ENCODE measurements at places on chromosomes 3 and 15. TPM values are rescaled to one million over a fixed set of nuclear protein-coding genes. Genes with fewer than 3 reads are reported as not detected.

GRCh38 chr3:52265387-52265786 is 13.1 kb downstream of the WDR82 start:
- H3K36me3 ChIP-seq: peaks cover 94% of the 10 kb centered on the region
- no peak overlapping the region for H3K4me3 ChIP-seq
- H3K27me3 ChIP-seq: no peaks in the 10 kb centered on the region
- no peak for DNase-seq
- H3K27ac ChIP-seq: no peak overlapping the region
- peaks cover 7% of the 10 kb centered on the region for H3K4me1 ChIP-seq

GRCh38 chr3:97971679-97972567 is at the start of gene RIOX2:
Gene RIOX2 (minus strand): TSS chr3:97972431. CDS start chr3:97967593, 4,838 bp downstream.
- peak; percentile 57 for DNase-seq
- peaks cover 10% of the 10 kb centered on the region for H3K4me1 ChIP-seq
- H3K27ac ChIP-seq: no peak within 1 kb of the TSS
- H3K27me3 ChIP-seq: no peaks in the 10 kb centered on the region

GRCh38 chr15:61489571-61489970 is 260.5 kb upstream of the RORA start:
- no peaks in the 10 kb centered on the region for H3K36me3 ChIP-seq
- H3K4me1 ChIP-seq: no peaks in the 10 kb centered on the region
- H3K4me3 ChIP-seq: no peak overlapping the region
- no peaks in the 10 kb centered on the region for H3K27me3 ChIP-seq
- no peak for DNase-seq
- H3K27ac ChIP-seq: no peak overlapping the region

- no peak overlapping the region for H3K4me3 ChIP-seq
- H3K27ac ChIP-seq: no peak overlapping the region
- H3K27me3 ChIP-seq: no peaks in the 10 kb centered on the region
- DNase-seq: peak; percentile 1
- H3K36me3 ChIP-seq: peaks cover 3% of the 10 kb centered on the region
Measured at GRCh38 chr3:122356402-122356801, 26.6 kb downstream of the MIX23 start.

DNA sequence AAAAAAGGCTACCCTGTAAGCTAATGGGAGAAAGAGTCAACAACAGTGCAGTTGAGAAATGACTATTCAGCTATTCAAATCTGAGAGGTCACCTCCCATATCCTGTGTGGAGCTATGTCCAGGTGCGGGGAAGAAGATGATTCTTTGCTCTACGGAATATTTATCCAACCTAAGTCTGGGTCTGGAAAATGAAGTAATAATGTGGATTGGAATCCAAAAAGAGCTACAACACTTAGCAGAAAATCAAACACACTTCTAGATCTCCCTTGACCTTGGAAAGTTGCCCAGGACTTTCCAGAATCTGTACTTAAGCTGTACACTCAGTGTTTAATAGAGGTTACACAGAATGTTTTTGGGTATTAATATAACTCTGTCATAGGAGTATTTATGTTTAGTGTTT is 251.9 kb downstream of the NAALADL2 start:
- no peaks in the 10 kb centered on the region for H3K36me3 ChIP-seq
- peaks cover 5% of the 10 kb centered on the region for H3K4me1 ChIP-seq
- H3K4me3 ChIP-seq: no peak overlapping the region

DNA sequence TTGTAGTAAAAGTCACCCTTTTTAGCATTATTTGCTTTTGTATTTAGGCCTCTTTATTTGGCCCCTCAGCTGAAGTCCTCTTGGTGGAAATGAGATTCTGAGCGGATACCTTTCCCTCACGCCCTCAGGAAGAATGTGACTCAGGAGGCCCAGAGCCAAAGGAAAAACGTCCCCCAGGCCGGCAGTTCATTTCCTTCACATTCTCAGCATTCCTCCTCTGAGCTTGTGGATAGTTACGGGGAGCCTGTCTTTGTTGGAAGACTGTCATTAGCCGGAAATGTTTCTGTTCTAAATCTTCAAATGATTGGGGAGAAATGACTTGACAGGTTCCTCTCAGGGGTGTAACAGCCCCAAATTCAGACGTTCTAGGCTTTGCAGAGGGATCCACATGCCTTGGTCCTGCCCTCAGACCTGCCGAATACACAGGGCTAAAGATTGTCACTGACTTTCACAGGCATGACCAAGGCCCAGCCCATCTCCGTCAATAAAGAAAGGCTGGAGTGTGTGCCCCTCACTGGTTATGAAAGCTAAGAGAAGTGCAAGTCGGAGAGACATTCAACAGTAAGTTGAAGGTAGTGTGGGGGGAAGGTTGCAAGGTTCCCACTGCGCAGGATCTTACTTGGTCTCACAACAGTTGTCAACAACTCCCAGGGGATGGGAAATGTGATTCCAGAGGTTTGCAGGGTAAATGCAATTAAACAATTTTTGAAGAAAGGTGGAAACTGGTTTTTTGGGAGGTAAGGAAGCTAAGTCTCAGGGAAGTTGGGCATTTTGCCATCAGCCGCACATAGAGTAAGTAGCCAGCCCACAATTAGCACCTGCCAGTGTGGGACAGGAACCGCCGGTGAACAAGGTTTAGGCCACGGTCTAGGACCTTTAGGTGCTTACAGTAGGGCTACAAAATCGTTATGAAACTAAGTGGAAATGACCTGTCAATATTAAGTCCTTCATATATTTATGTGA is 39.7 kb upstream of the MYZAP start:
- no peak overlapping the region for H3K4me3 ChIP-seq
- no peaks in the 10 kb centered on the region for H3K36me3 ChIP-seq
- H3K27me3 ChIP-seq: no peaks in the 10 kb centered on the region
- peaks cover 31% of the 10 kb centered on the region for H3K4me1 ChIP-seq
- H3K27ac ChIP-seq: peak overlapping the region; percentile 94

DNA sequence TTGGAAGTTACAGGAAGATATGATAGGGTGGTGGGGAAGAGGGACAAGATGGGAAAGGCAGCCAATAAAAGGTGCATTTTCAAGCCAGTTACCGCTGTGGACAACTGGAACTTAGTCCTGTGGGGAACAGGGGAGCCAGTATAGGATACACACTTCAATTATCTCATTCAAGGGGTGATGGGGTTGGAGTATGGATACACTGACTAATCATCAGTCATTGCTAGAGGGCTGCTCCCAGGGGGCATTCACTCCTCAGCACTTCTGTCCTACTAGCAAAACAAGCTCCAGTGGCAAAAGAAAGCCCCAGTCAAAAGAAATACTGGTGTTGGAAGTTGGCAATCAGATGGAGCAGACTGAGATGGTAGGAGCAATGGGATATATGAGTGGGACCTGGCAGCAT is 183.4 kb upstream of the GADL1 start:
- H3K27me3 ChIP-seq: no peaks in the 10 kb centered on the region
- no peaks in the 10 kb centered on the region for H3K36me3 ChIP-seq
- peaks cover 44% of the 10 kb centered on the region for H3K4me1 ChIP-seq
- H3K27ac ChIP-seq: peak overlapping the region; percentile 73
- no peak for DNase-seq
- H3K4me3 ChIP-seq: no peak overlapping the region

DNA sequence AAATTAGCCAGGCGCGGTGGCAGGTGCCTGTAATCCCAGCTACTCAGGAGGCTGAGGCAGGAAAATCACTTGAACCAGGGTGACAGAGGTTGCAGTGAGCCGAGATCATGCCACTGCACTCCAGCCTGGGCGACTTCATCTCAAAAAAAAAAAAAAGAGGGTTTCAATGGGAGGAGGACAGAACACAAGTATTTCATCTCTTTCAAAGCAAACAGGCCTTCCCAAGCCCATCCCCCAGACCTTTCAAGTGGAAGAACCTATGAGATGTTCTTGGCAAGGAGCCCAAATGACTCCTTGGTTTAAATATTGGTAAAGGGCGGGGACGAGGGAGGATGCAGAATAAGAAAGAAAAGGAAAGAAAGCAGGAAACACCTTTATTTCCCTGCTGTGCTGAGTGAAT is 62.2 kb upstream of the MCF2L2 start:
- H3K4me3 ChIP-seq: no peak overlapping the region
- no peaks in the 10 kb centered on the region for H3K4me1 ChIP-seq
- DNase-seq: no peak
- no peaks in the 10 kb centered on the region for H3K27me3 ChIP-seq
- H3K36me3 ChIP-seq: no peaks in the 10 kb centered on the region
- H3K27ac ChIP-seq: no peak overlapping the region

GRCh38 chr3:112888381-112889085 is 41.9 kb upstream of the CD200R1L start:
- no peaks in the 10 kb centered on the region for H3K4me1 ChIP-seq
- DNase-seq: no peak
- no peaks in the 10 kb centered on the region for H3K27me3 ChIP-seq

GRCh38 chr15:90667073-90667754 is 49.9 kb upstream of the BLM start:
- peaks cover 29% of the 10 kb centered on the region for H3K4me1 ChIP-seq
- H3K27ac ChIP-seq: no peak overlapping the region
- no peaks in the 10 kb centered on the region for H3K27me3 ChIP-seq
- no peaks in the 10 kb centered on the region for H3K36me3 ChIP-seq
- DNase-seq: no peak

DNA sequence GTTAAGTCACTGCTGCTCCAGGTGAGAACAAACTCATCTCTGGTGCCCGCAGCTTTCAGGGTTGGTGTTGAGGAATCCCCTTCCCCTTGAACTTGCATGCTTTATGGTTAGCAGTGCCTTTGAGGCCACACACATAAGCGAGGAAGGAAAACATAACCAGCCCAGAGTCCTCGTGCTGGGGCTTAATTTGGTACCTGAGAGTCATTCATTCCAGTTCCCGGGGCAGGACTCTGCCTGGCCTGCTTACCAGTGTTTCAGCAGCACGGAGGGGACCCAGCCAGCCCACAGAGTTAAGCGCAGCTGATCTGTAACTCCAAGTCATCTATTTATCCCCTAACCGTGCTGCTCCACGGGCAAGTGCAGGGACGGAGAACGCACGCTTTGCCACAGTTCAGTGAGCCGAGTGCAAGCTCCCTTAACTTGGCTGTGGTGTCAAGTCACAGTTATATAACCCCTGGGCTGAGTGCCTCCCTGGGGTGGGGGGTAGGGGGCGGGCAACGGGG is 302.3 kb upstream of the ICE2 start:
- H3K27me3 ChIP-seq: no peaks in the 10 kb centered on the region
- H3K36me3 ChIP-seq: no peaks in the 10 kb centered on the region
- H3K4me3 ChIP-seq: no peak overlapping the region
- no peak for DNase-seq

DNA sequence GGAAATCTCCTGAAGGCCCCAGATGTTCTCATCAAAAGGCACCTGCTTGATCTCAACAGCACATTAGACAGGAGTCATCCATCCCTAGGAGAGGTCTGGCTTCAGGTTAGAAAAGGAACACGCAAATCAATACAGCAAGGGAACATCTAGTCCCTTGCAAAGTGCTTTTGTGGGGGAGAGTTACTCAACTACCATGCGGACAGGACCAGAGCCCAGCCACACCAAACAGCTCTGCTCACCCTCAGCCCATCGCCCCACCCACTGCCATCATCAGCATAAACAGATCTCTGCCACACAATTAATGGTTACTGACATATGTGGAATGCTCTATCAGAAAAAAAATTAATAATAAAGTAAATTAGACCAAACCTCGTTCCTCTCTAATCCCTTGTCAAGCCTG is 85.6 kb downstream of the MYLK start:
- peaks cover 11% of the 10 kb centered on the region for H3K4me1 ChIP-seq
- no peak overlapping the region for H3K4me3 ChIP-seq
- no peaks in the 10 kb centered on the region for H3K27me3 ChIP-seq
- no peak for DNase-seq
- no peak overlapping the region for H3K27ac ChIP-seq
- H3K36me3 ChIP-seq: no peaks in the 10 kb centered on the region

DNA sequence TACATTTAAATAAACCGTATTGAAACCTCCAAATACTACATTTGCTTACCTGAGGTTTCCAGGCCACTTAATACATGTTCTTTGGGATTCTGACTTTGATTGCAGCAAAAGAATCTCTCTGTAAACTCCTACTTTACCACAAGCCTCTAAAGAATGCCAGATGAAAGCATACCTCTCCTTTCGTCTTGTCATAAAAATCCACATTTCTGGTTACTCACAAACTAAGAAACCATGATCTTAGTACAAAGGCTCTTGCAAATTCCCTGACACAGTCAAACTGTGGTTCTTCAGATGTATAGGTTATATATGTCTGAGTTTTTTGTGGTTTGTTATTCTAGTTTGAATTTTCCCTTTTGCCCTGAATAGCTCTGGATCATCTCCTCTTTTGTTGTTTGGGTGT is 188.4 kb downstream of the RAP2B start:
- peak; percentile 78 for DNase-seq
- H3K27ac ChIP-seq: peak overlapping the region; percentile 59
- H3K27me3 ChIP-seq: no peaks in the 10 kb centered on the region

DNA sequence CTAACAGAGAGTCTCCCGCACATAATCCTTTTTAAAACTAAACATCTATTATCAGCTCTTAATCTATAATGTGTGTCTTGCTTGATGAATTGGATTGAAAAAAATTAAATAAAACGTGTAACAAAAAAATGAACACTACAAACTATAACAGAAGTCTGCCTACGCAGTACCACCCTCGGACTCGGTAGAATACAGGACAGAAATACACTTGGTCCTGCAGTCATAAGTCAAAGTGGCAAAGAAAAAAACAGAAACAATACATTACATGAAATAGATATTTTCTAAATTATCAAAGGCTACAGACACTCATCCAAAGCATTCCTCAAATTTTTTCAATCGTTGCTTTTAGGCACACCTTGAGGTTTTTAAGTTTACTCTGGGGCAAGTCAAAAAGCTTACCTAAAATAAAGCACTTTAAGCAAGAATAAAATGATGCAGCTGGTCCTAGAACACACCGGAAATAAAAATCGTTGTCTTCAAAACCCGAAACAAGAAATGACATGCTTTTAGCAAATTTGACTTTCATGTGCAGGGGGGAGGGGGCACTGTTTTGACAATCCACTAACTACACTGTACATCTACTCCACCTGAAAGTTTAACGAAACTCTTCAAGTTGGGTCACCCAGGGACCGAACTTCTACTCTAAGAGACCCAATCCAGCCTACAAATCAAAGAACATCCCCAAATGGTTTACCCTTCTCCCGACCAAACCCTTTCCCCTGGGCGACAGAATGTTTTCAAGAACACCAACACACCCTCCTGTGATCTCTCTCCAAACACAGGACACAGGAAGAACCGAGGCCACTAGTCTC is 1.3 kb downstream of the ADAM10 start:
- H3K4me3 ChIP-seq: peak overlapping the region; percentile 91
- H3K27me3 ChIP-seq: no peaks in the 10 kb centered on the region
- H3K36me3 ChIP-seq: peaks cover 13% of the 10 kb centered on the region
- peak overlapping the region; percentile 93 for H3K27ac ChIP-seq
- DNase-seq: no peak

GRCh38 chr3:81689617-81690016 is 71.8 kb downstream of the GBE1 start:
- no peak overlapping the region for H3K27ac ChIP-seq
- no peaks in the 10 kb centered on the region for H3K4me1 ChIP-seq
- H3K36me3 ChIP-seq: no peaks in the 10 kb centered on the region

The MLH1 gene
- 98.5 TPM for total RNA-seq

The PYGO1 gene
- 9.9 TPM for total RNA-seq

The LSMEM2 gene
- total RNA-seq: not detected

The ZNF770 gene
- 22.0 TPM for total RNA-seq

The SLC7A14 gene
- total RNA-seq: not detected

The NME9 gene
- 0.13 TPM for total RNA-seq

The EPHA3 gene
- total RNA-seq: not detected

The CCDC66 gene
- 9.5 TPM for total RNA-seq

The ITIH4 gene
- not detected for total RNA-seq

The IDH2 gene
- 45.0 TPM for total RNA-seq

The SPSB4 gene
- 0.05 TPM for total RNA-seq
